ENCODE measurements at places on chromosomes 2 and 18.

DNA sequence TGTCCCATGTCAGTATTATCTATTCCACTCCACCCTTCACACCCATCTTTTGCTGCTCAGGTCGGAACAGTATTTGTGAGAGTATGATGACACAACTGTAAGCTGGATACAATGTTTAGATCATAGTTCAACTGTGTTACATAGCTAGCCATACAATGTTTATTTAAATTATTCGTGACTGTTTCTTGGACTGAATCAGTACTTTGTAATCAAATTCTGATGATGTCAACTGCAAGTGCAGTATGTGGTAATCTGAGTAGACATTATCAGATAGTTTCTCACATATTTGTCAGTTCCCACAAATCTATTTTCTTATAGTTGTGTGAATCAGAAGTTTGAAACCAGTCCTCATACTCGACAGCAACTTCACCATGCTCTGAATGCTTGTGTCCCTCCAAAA is 177.6 kb downstream of the ZNF407 start:
- DNase-seq, result no peak

DNA sequence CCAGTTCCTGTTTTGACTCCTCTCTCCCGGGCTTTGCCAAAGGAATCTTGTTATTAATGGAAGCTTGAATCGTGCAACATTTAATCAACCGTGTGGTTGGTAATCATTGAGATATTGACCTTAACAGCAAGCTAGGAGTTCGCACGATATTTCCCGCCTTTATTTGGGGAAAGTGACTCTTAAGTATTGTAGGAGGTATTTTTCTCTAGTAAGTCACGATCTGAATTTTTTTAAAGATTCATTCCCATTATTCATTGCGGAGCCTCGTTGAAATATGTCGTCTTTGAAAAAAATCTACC is 663 bp downstream of the NUP35 start:
- DNase-seq, result no peak

- no peak for DNase-seq
Measured at GRCh38 chr2:239674981-239675825, 274.4 kb upstream of the HDAC4 start.

GRCh38 chr18:64407606-64408005 is 258.7 kb upstream of the LINC00305 start:
- no peak for DNase-seq

DNA sequence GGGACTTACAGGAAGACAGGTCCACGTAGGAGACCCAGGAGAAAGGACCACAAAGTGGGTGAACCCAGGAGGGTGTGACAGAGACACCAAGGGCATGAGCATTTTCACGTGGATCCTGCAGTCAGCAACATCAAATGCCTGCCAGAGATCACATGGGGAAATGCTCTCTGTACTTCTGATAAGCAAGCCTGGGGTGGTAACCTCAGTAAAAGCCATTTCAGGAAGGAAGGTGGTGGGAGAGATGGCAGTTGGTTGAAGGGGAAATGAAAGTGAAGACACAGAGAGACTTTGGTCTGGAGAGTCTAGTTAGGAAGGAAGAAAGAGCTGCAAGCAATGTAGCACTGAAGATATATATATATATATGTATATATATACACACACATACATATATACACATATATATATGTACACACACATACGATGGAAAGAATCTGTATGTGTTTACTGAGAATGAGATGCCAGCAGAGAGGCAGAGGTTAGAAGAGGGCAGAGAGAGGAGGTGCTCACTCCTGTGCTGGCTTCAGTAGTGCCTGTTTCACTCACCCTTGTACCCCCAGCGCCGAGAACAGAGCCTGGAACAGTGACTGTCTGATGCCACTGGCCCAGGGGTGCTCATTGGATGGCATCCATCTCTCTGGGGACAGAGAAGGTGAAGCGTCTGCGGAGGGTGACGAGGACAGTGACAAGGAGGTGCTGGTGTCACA is 314.9 kb downstream of the AFF3 start:
- no peak for DNase-seq

DNA sequence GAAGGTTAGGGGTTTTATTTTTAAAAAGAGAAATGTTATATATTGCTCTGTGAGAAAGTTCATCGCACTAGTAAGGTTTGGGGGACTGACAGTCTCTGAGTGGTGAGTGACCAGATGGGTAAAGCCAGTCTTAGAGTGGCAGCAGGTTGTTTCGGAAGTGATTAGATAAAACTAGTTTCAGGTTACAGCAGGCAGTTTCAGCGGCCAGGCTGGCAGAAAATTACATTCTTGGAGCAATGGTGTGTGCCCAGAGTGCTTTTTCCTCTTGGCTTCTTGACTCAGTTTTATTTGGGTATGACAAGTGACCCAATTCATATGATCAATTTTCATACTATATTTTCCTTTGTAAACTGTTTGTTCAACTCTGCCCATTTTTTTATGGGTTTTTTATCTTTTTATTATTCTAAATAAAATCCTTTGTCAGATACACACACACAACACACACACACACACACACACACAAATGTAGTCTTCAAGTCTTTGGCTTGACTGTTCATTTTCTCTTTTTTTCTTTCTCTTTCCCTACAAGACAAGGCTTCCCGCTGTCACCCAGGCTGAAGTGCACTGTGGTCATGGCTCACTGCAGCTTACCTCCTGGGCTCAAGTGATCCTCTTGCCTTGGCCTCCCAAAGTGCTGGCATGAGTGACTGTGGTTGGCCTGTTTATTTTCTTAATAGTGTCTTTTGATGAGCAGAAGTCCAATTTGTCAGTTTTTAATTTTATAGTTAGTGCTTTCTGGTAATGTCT is 30.9 kb downstream of the RALBP1 start:
- DNase-seq, result no peak

- no peak for DNase-seq
Measured at GRCh38 chr18:58541789-58542425, 87.0 kb downstream of the ALPK2 start.

DNA sequence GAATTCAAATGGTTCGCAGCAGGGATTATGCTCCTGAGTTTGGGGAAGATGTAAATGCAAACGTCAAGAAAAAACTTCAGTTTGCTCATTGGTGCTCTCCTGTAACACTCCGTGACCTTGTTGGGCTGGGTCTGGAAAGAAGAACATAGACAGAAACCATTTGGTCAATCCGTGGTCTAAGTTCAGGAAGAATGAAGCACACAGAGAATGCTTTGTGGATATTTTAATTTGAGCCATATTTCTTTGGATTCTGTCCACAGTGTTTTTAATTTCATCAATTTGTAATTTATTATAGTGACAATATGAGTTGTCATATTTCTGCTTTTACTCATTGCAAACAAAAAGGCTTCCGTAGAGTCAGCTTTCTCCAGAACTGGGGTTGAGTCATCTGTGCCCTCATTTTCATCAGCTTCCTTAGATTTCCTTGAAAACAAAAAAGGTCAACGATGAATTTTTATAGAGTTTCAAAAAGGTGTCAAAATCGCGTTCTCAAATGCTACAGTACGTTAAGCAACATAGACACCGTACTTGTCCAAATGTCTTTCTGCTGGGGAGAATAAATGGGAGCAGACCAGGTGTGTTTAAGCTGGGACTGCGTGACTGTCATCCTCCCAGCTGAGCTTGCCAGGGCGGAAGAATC is 606.4 kb downstream of the RNF144A start:
- DNase-seq, result no peak

GRCh38 chr2:74575320-74575719 is 20.8 kb downstream of the DOK1 start:
- no peak for DNase-seq

DNA sequence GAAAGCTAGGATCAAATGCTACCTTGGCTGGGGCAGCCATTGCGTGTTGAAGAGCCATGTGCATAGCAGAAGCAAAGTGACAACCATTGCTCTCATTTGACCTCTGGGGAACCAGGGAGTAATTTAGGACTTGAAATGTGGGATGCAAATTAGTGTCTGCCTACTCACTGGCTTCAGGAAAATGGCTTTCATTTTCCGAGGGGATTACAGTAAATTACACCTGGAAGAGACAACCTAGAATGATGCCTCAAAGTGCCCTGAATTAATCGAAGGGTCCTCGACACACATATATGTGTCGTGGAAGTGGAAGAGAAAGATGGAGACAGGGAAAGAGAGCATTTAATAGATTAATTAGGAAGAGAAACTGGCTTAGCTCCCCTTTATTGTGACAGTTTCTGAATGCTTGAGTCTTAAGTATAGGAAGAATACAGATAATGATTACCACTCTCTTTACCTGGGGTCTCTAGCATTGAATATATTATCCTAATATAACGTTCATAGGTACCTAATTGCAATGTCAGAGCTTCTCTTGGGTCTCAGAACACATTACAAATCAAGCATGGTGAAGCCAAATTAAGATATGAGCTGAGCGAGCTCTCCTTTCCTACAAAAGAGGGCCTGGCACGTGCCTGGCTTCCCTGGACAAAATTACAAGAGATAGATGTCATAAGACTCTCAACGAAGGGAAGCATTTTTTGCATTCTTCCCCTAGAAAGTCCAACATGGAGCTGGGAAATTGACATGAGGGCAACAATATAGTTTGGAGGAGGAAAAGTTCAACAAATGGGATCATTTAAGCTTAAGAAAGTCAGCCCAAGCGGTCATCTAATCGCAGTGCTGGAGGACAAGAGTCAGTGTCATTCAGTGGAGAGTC is 59.5 kb downstream of the MYCN start:
- DNase-seq, result no peak

DNA sequence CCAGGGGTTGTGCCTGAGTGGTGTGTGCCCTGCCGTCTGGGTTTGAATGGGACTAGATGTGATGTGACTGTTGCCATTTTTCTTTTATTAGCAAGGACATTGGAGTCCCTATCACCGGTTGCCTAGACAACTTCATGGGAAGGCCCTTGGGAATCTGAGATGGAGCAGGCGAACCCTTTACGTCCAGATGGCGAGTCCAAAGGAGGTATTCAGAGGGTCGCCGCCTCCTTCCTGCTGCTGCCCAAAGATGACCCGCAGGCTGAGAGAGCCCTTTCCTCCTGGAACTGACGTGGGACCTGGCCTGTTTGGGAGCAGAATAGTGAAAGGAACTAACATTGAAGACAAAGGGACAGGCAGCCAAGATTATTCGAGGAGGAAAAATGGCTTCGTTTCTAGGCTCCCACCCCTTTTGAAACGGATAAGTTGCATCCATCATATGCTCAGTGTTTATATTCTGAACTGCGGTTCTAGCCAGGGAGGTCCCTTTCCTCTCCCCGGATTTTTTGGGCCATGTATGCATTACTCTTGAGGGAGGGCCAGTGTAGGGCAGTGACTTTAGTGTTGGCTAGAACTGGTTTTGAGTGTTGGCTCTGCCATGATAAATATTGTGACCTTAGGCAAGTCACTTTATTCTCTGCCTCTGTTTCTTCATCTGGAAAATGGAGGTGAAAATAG is 673 bp downstream of the CENPO start:
- no peak for DNase-seq

GRCh38 chr2:170461889-170462288 is 253.2 kb upstream of the SP5 start:
- no peak for DNase-seq

DNA sequence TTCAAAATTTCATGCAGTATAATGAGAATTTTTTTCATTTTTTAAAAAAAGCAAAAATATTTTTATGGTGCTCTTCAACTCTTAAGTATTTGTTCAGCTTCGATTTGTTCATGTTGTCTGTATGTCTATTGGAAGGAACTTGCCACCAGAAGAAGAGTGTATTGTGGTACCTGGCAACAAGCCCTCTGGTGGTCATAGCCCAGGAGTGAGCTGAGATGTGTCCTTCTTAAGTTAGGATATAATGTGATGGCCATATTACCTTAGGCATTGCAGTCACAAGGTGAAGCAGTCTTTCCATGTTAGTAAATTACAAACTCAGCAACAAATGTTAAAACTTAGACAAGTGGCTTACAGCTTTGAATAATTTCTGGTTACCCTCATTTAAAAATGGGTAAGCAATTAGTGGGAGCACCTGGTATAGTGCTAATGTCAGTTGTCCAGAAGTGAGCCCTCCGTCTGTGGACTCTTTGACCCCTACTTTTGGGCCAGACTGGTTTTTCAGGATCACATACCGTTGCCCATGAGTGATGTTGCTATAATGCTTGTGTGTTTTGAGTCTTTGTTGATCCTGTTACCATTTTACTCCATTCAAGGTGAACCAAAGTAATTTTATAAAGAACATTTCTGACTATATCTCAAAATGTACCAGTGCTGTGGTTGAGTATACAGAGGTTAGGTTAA is 57.4 kb downstream of the MYO1B start:
- DNase-seq, result no peak

DNA sequence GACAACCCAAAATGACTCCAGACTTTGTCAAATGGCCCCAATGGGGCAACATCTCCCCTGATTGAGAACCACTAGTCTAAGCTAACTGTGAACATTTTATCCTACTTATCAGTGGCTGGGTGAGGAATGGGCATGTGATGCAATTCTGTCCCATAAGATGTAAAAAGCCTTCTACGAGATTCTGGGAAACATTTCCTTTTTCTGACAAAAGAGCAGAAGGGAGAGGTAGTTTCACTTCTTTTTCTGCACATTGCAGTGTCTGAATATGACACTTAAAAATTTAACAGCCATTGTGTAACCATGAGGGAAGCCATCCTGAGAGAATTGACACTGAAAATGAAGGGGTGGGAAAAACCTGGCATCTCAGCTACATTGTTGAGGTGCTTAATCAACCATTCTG is 17.3 kb upstream of the MARCHF4 start:
- no peak for DNase-seq

DNA sequence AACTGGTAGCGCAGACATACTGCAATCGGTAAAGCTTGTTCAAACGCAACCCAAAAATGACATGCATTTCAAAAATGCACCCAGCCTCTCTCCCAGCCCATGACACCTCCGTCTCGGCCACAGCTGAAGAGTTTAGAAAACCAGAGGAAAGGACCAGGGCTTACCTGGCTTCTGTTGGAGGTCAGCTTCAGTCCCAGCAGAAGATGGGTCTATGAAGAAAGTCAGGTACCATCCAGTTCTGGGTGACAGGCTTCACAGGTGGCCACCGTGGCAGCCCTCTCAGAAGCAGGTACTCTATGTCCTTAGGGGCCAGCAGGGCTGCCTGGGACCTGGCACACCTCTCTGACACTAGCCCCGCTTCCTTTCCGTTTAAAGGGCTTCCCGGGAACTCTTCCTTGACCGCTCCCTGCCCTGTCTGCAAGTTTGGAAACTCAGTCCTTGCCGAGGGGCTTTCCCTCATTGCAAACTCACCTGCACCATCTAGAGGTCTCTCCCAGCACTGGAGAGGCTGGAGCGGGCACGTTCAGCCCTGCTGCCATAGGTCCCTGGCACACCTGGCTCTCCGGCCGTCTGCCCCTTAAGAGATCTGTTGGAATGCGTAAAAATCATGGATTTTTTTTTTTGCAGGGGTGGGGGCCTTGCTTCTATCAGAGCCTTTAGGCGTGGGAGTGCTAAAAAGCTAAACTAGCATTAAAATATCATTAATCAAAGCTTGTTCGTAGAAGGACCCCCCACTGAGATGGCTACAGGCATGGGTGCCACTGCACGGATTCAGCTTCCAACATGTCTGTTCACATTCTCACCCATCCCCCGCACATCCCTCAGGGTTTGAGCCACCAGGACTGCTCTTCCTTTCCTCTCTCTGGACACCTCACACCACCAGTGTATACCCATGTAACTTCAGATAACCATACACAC is at the start of gene EDAR:
Gene EDAR, minus strand, starts transcription at position 425 of the 918 bp plus-strand sequence. CDS start 58,206 bp downstream, outside the sequence.
- no peak for DNase-seq

DNA sequence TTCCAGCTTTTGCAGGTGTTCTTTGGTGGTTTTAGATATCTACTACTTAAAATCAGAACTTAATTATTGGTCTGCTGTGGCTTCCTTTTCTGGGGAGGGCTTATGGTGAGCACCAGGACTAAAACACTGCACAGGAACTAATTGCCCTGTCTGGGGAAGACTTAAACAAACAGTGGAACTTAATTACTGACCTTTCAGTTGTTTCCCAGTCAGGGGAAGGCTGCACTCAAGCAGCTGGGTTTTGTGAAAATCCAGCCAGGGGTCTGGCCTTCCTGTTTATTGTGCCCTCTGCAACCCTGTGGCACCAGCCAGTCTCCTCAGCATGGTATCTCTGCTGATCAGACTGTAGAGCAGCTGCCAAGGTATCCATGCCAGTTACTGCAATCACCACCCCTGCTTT is 398.2 kb downstream of the ADCYAP1 start:
- no peak for DNase-seq
